ENCODE measurements at places on chromosomes 2 and 18.

DNA sequence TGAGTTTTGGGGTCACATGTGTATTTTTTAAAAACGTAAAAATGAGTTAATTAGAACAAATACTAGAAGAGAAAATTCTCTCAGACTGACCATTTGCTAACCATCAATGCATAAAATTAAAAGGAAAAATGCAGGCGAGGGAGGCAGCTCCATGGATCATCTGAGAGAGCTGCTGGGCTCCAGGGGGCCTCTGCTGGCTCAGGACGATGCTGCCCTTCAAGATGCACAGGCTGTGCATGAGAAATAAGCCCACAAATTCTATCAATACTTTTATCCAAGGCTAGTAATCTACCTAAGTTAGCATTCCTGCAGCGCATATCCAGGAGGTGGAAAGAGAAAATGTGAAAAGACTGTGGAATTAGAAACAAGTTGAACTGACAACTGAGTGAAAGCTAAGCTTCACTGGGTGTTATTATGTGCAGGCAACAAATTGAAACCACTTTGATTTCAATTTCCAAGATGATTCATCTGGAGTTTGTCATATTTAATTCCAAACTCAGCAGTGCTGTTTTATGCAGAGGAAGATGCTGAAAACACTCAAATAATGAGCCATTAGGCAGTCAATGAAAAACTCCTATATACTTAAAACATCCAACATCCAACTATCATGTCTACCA, 261.1 kb downstream of the NBAS start:
- no peak for DNase-seq

DNA sequence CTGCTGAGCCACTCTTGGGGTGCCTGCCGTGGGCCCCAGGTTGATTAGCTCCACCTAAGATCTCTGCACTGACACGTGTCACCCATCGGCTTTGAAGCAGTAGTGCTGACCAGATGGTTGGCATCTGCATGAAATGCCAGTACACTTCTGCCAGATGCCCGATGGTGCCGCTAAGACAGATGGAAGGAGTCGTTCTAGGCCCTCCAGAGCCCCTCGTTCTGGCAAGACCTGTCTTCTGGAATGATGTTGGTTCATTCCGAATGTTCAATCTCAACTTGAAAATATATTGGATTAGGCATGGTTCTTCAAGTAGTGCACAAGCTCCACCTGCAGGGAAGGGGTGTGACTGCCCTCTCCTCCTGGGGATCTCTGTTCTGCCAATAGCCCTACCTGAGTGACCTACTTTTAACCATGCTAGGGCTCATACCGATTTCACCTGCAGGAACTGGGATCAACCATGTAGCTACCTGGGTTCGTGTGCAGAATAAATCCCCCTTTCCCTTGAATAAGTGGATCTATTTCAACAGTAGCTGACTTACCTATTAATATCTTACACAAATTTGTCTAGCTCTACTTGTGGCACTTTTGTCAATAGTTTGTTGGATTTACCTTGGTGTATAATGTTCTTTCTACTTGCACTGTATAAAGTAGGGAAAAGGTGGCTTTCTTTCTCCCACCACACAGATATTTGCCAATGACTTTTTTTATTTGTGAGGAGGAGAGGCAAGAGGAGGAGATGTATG, 342.6 kb downstream of the CTNNA2 start:
- DNase-seq = no peak

DNA sequence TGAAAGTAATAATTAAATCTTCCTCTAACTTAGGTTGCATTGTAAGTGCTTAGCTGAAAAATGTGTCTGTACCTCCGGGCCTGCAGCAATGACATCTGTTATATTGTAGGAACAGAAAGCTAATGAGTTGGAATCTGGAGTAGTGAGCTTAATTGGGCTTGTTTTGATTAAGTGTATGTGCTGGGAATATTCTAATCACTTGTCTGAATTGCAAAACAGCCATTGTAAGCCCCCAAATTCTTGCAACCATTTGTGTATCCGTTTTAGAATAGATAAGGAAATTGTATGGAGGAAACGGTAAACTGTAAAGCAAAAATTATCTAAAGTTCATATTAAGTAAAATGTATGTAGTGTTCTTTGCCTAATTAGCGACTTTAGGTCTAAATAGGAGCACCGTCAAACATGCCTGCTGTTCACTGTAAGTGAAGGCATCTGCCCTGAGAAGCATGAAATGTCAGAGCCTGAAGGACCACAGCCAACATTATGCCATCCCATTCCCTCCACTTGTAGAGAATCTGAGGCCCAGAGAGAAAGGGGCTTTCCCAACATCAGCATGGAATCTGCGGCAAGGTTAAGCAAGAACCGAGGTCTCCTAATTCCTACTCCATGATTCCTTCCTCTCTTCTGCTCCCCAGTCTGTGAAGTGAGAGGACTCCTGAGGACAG, 466.4 kb downstream of the TDRD15 start:
- DNase-seq = no peak

DNA sequence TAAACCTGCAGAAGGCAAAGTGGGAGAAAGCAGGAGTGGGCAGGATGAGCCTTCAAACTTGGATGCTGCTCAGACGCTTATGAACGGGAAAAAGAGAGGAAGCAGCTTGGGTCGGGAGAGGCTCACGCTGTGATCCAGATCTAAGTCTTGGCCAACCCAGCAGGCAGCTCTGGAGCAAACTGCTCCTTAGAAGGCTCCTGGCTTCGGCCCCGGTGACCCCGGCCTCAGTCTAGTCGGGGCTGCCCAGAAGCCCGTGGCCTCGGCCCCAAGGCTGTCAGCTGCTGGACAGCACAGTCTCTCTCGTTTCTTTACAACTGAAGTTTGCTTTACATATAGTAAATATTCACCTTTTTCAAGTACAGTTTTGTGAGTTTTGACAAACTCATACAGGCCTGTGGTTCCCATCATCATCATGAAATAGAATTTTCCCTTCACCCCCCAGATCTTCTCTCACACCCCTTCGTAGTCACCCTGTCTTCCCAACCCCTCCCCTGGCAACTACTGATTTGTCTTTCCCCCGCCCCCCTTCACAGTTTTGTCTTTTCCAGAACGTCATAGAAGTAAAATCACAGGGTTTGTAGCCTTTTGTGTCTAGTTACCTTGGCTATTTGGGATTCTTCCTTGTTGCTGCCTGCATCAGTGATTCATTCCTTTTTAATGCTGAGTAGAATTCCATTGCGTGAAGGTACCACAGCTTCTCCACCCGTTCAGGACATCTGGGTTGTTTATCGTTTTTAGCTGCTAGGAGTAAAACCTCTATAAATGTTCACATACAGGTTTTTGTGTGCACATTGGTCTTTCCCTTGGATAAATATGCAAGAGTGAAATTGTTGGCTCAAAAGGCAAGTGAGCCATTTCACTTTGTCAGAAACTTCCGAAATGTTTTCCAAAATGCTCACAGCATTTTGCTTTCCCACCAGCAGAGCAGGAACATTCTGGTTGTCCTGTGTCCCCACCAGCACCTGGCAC, 35.1 kb downstream of the MYO7B start:
- no peak for DNase-seq

- DNase-seq = peak; percentile 41
Measured at GRCh38 chr18:48771641-48772375, 179.0 kb downstream of the SMAD7 start.

GRCh38 chr2:145864501-145864900, 1344.6 kb upstream of the ZEB2 start:
- DNase-seq = no peak

DNA sequence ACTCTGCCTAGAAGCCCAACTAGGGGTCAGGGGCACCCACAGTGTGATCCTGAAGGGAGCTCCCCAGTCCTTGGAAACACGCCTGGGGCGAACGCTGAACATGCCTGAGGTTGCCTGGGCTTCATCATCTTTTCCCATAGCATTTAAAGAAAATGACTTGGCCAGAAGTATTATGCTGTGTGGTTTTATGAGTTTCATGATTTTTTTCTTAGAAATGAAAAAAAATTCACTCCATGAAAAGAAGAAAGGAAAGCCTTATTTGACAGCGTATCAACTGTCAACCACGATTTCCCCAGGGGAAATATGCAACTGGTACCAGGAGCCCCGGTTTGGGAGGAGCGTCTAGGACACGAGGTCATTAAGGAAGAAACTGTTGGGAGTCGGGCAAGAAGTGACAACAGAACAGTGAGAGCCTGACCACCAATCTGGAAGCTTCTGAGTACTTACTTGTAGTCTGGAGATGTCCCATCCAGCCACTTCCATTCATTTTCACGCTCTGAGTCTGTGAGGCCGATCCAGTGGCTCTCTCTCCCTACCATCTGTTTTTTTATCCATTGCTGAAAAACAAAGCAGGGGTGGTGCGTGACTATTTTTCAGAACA, 63.5 kb upstream of the THOC1 start:
- DNase-seq = peak; percentile 20

GRCh38 chr18:7609617-7610016, 42.5 kb downstream of the PTPRM start:
- DNase-seq = no peak

- no peak for DNase-seq
Measured at GRCh38 chr18:75464356-75464755, 36.9 kb upstream of the SMIM21 start.

DNA sequence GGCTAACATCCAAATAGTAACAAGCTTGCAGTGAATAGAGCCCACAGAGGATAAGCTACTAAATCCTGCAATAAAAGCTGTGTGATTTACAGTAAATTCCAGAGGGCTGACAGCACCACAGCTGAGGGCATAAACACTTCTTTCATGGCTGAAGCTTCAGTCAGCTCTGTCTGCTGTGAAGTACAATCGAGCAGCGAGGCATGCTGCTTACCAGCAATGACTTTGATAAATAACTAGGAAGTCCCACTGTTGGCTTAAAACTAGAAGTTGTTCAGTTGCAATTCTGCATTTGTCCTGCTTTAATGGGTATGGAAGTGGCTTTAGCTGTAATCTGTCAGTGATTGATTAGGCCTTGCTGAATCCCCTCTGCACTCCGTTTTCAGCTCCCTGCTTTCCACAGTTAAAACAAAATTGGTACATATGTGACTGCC, 65.2 kb upstream of the FIGN start:
- DNase-seq = no peak

DNA sequence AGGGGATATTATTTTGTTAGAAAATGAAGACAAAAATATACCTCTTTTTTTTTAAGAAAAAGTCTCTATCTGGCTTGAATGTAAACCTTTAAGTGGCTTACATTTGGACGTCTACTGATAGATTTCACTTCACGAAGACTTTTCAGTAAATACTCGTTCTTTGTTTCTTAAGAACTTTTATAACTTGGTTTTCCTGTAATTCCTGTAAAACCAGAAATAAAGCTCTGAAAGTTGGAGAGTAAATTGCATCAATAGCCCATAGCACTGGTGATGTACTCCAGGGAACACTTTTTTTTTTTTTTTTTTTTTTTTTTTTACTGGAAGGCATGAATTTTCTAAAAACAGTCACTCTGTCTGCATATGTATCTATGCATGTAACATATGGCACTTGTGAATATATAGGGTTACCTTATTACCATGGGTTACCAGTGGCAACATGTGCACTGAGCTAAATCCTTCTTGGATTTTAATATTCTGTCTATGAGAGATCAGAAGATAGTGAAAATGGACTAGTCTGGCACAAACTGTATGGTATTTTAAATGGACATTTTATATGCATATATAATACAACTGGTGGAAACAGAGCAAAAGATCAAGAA, 309.2 kb upstream of the TCF4 start:
- DNase-seq = no peak

DNA sequence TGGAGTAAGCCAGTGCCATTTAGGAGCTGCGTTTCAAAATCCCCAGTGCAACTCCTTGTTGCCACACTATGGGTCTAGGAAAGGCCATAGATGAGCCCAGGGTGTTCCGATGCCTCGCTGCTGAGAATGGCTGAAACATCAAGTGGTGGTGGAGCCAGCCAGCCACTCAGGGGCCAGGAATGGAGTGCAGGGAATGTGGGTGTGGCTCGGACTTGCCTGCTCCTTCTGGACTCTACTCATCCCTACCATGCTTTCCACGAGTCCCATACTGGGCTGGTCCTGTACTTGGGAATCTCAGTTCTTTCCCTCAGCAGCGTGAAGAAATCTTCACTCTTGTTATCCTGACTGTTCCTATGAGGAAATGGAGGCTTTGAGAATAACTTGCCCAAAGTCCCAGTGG, 143.5 kb downstream of the INSIG2 start:
- DNase-seq = no peak

DNA sequence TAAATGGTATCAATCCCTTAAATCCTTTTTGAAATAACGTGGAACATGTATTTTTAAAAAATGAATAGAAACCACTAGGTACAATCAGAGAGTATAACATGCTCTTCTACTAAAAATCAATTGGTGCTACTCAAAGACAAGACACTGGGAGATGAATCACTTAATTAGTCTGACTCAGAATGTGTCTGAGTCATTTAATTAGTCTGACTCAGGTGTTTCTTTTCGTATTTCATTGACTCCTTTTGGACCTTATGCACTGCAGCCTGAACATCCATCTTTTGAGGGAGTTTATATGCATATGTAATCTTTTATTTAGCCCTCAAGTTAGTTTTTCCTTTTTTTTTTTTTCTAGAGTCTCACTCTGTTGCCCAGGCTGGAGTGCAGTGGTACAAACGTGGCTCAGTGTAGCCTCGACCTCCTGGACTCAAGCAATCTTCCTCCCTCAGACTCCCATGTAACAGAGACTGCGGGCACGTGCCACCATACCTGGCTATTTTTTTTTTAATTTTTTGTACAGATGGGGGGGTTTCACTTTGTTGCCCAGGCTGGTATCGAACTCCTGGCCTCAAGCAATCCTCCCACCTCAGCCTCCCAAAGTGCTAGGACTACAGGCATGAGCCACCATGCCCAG, 26.5 kb downstream of the PPP4R3B start:
- DNase-seq = no peak

DNA sequence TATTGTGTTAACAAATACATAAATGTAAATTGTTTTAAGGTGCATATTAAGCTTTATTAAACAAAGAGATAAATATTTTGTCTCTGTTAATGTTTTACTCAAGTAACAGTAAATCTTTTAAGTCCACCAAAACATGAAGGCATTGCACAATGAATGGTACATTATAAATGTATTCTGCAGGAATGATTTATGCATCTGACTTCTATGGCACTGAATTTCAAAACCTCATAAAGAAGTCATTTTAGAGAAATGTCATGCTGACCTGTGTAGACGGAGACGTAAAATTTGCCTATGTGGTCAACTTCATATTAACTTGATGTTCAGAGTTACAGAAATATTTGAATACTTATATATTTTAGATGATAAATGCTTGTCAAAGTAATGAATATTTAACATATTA, 194.7 kb downstream of the BABAM2 start:
- DNase-seq = no peak

DNA sequence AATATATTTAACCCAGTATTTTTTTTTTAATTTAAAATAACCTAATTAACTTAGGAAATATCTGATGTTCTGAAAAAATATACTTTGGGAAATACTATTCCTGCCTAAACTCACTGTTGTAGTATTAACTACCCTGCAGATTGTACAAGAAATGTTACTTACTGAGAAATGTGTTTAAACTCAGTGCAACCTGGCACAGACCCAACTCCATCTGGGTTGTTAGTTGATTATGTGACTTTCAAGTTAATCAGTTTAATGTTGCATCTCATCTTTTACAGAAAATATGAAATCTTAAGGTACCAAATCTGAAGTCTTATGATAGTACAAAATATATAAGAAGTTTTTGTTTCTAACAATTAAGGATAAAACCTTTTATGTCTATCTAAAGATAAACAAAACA, 27.3 kb downstream of the VAPA start:
- DNase-seq = no peak

Data from mucosa of gallbladder (tissue), 1 donor.